H9 (cell line): ENCODE measurements at places on chromosomes 11 and 22.

DNA sequence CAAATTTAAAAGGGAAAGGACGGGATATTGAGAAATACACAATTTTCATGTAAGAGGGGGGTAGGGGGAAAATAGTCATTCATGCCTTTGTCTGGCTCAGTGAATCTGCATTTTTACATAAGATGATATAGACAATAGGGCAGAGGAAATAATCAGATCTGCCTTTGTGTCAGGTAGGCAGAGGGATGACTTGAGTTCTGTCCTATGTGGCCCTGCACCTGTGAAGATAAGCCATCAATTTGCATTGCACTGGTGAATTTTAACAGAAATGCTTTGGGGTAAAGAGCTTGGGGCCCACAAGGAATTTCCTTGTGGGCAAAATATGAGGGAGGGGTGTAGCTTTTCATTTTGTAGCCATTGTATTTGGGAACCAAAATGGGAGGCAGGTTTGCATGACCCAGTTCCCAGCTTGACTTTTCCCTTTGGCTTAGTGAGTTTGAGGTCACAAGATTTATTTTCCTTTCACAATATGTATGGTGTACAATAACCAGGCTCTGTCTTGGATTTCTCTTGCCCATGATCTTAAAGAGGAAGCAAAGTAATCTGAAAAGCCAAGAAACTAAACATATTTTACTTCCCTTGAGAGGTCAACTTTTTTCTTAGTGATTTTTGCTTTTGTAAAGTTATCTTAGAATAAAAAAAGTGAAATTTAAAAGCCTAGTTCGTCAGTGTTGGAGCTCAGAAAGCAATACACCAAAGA lies 77.7 kb upstream of the SORL1 start:
- no peak overlapping the region for H3K27ac ChIP-seq
- no peak overlapping the region for H3K4me3 ChIP-seq
- H3K4me1 ChIP-seq = peaks cover 22% of the 10 kb centered on the region
- no peaks in the 10 kb centered on the region for H3K36me3 ChIP-seq

GRCh38 chr11:56558574-56558973 lies 15.5 kb upstream of the OR5M11 start:
- H3K4me3 ChIP-seq = no peak overlapping the region
- H3K27ac ChIP-seq = no peak overlapping the region
- H3K27me3 ChIP-seq = no peaks in the 10 kb centered on the region
- no peak for DNase-seq

DNA sequence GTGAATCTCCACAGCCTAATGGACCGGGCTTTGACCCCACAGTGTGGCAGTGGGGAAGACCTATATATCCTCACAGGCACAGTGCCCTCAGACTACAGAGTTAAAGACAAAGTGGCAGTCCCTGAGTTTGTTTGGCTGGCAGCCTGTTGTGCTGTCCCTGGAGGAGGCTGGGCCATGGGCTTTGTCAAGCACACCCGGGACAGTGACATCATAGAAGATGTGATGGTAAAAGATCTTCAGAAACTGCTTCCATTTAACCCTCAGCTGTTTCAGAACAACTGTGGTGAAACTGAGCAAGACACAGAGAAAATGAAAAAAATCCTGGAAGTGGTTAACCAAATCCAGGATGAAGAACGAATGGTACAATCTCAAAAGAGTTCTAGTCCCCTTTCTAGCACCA lies 39.0 kb downstream of the ENDOD1 start:
- no peaks in the 10 kb centered on the region for H3K27me3 ChIP-seq
- no peak for DNase-seq
- H3K4me3 ChIP-seq = no peak overlapping the region
- H3K27ac ChIP-seq = no peak overlapping the region

DNA sequence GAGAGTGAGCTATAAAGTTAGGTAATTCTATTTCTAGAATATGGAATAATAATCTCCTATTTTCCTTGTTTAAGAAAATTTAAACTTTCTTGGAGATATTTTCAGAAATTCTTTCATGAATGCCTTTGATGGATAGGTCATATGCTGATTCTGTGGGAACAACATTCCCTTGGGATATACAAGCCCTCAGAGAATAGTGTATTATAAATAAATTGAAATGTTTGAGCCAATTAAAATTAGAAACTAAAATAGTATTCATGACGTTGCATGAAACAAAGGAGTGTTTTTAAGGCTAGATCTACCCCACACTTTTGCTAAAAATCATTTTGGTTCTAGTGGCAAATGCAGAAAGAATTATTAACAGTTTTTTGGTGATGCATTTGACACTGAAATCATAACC lies 269.3 kb upstream of the ANO3 start:
- no peaks in the 10 kb centered on the region for H3K36me3 ChIP-seq
- H3K27me3 ChIP-seq = no peaks in the 10 kb centered on the region
- H3K4me1 ChIP-seq = no peaks in the 10 kb centered on the region; the same call in 1 of the 2 replicates
- H3K4me3 ChIP-seq = no peak overlapping the region
- H3K27ac ChIP-seq = no peak overlapping the region
- DNase-seq = no peak

DNA sequence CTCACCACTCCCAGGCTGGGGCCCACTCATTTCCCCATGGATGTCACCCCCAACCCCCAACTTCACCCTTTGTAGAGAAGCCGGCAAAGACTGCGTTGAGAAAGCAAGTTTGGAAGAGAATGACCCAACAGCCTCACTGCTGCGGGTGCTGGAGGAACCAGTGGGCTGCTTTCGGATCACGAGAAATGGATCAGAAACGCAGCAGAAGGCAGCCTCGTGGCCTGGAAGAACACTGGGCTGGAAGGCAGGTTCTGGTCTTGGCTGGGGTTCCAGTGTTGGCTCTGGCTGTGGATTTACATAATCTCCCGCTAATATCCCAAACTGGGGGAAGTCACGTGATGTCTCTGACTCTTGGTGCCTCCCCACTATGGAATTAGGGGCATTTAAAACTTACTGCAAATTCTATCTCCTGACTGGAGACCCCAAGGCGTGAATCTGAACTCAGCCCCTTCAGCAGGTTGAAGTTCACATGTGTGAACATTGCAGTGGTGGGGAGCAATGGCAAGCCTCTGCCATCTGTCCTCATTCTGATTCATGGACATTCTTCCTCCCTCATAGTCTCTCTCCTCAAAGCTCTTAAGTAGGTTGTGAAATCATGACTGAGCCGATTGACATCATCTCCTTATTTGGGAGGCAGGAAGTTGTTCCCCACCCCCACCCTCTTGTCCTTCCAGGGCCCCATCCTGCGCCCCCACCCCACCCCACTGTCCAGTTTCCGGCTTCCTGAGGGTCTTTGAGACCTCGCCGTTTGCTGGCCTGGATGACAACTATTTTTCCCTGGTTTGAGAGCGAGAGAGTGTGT lies 37.0 kb upstream of the TIMP3 start:
- H3K27me3 ChIP-seq = no peaks in the 10 kb centered on the region
- no peak overlapping the region for H3K27ac ChIP-seq
- H3K4me3 ChIP-seq = no peak overlapping the region; the same call in 1 of the 2 replicates
- no peaks in the 10 kb centered on the region for H3K36me3 ChIP-seq

GRCh38 chr11:16815047-16815767 lies 76.8 kb downstream of the C11orf58 start:
- peaks cover 36% of the 10 kb centered on the region for H3K36me3 ChIP-seq
- H3K27me3 ChIP-seq = no peaks in the 10 kb centered on the region
- H3K4me1 ChIP-seq = no peaks in the 10 kb centered on the region
- no peak overlapping the region for H3K27ac ChIP-seq
- no peak overlapping the region for H3K4me3 ChIP-seq

GRCh38 chr11:30758012-30758411 lies 171.9 kb upstream of the MPPED2 start:
- H3K4me3 ChIP-seq = no peak overlapping the region
- H3K4me1 ChIP-seq = no peaks in the 10 kb centered on the region
- DNase-seq = no peak

- DNase-seq = no peak
- no peak overlapping the region for H3K27ac ChIP-seq
- no peaks in the 10 kb centered on the region for H3K4me1 ChIP-seq
- no peak overlapping the region for H3K4me3 ChIP-seq
- no peaks in the 10 kb centered on the region for H3K27me3 ChIP-seq
Measured at GRCh38 chr11:120893440-120894201, 130.3 kb upstream of the TBCEL start.

- H3K27me3 ChIP-seq = no peaks in the 10 kb centered on the region
- peaks cover 21% of the 10 kb centered on the region for H3K36me3 ChIP-seq
- no peak overlapping the region for H3K27ac ChIP-seq
- no peak overlapping the region for H3K4me3 ChIP-seq
- no peak for DNase-seq
- no peaks in the 10 kb centered on the region for H3K4me1 ChIP-seq
Measured at GRCh38 chr11:75421035-75421602, 11.9 kb downstream of the KLHL35 start.

- no peak overlapping the region for H3K27ac ChIP-seq
- DNase-seq = no peak
- no peaks in the 10 kb centered on the region for H3K36me3 ChIP-seq
- peaks cover 2% of the 10 kb centered on the region; the same call in 1 of the 2 replicates for H3K4me1 ChIP-seq
Measured at GRCh38 chr11:82507288-82507687, 226.4 kb downstream of the FAM181B start.

GRCh38 chr11:36222831-36223635 lies 66.2 kb downstream of the COMMD9 start:
- H3K27ac ChIP-seq = no peak overlapping the region
- no peaks in the 10 kb centered on the region for H3K27me3 ChIP-seq
- no peak overlapping the region for H3K4me3 ChIP-seq
- DNase-seq = no peak

- no peak overlapping the region for H3K4me3 ChIP-seq
- no peaks in the 10 kb centered on the region for H3K27me3 ChIP-seq
- peaks cover 5% of the 10 kb centered on the region; the same call in 1 of the 2 replicates for H3K4me1 ChIP-seq
- no peak for DNase-seq
Measured at GRCh38 chr11:123672568-123672967, 18.1 kb upstream of the SCN3B start.
